ENCODE measurements at places on chromosomes 3 and 15. TPM values are rescaled to one million over a fixed set of nuclear protein-coding genes. Genes with fewer than 3 reads are reported as not detected.

DNA sequence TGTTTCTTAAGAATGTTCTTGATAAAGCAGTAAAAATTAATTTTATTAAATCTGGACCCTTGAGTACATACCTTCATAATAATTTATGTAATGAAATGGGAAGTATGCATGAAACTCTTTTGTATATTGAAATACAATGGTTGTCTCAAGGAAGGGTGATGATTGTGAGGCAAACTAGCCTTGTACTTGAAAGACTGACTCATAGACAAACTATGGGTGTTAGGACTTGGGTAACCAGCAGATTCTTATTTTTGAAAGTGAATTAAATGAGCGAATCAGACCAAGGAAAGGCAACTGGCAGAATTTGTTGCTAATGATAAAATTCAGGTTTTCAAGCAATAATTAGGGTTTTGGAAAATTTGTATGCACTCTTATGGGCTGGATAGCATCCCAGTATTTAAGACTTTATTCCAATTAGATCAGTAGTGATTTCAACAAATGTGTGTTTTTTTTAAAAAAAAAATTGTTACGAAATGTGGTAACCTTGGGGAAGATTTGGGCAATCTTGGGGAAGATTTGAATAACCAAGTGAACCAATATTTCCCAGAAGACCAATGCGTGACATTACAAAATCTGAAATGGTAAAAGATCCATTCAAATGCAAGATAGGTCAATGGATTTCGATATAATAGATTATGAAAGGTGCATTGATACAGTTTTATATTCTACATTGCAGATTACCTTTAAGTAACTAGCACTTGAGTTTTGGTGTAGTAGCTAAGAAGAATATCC is 42.0 kb downstream of the ATP2C1 start:
- no peaks in the 10 kb centered on the region for H3K4me1 ChIP-seq
- peaks cover 74% of the 10 kb centered on the region for H3K36me3 ChIP-seq
- no peak overlapping the region for H3K27ac ChIP-seq
- no peak for DNase-seq
- H3K27me3 ChIP-seq: no peaks in the 10 kb centered on the region
- no peak overlapping the region for H3K4me3 ChIP-seq

GRCh38 chr3:146469150-146470017 is at the start of gene PLSCR2:
Gene PLSCR2, minus strand, starts transcription at chr3:146469561. Its CDS starts 9,657 bp downstream, at chr3:146459904.
- H3K4me1 ChIP-seq: peaks cover 16% of the 10 kb centered on the region
- peak; percentile 75 for DNase-seq
- H3K27me3 ChIP-seq: peaks cover under 1% of the 10 kb centered on the region
- H3K4me3 ChIP-seq: peak within 1 kb of the TSS; percentile 83
- no peaks in the 10 kb centered on the region for H3K36me3 ChIP-seq
- H3K27ac ChIP-seq: peak within 1 kb of the TSS; percentile 81

- DNase-seq: no peak
- peaks cover 85% of the 10 kb centered on the region for H3K4me1 ChIP-seq
- H3K4me3 ChIP-seq: peak overlapping the region; percentile 30
- H3K27me3 ChIP-seq: no peaks in the 10 kb centered on the region
- peaks cover 63% of the 10 kb centered on the region for H3K36me3 ChIP-seq
These were observed 4.1 kb downstream of the CXCR6 start for GRCh38 chr3:45947361-45947760.

DNA sequence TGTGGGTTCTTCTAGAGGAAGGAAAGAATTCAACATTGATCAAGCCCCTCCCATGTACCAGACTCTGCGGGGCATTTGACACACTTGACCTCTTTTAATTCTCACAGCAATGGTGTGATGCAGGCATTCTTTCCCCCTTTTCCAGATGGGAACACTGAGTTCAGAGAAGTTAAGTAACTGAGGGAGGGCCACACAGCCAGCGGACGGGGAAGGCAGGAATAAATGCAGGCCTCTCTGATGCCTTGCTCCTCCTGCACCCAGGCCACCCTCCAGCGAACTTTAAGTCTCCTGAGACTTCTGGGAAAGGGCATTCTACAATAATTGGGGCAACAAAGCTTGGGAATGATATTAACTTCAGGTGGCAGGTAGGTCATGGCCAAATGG is 227.4 kb downstream of the UACA start:
- H3K27me3 ChIP-seq: no peaks in the 10 kb centered on the region
- peak overlapping the region; percentile 98 for H3K27ac ChIP-seq
- DNase-seq: no peak
- peak overlapping the region; percentile 88 for H3K4me3 ChIP-seq
- peaks cover 3% of the 10 kb centered on the region for H3K36me3 ChIP-seq
- peaks cover 65% of the 10 kb centered on the region for H3K4me1 ChIP-seq

DNA sequence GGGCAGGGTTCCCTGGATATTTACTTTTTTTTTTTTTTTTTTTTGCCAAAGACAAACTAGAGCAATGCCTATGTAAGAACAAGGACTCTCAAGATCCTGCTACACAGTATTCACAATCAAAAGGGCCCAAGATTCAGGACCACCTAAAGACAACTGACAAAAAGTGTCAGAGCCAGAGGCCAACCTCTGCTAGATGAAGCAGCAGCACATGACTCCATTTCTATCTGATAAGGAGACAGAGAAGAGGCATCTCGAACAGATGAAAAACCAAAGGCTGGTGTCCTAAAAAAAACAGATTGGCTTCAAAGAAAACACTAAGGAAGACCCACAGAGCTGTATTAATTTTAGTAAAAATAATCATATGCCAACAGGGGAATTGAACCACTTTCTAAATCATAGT is 20.0 kb downstream of the CMTM6 start:
- H3K27me3 ChIP-seq: no peaks in the 10 kb centered on the region
- H3K4me1 ChIP-seq: peaks cover 12% of the 10 kb centered on the region
- no peak overlapping the region for H3K4me3 ChIP-seq
- H3K27ac ChIP-seq: no peak overlapping the region

DNA sequence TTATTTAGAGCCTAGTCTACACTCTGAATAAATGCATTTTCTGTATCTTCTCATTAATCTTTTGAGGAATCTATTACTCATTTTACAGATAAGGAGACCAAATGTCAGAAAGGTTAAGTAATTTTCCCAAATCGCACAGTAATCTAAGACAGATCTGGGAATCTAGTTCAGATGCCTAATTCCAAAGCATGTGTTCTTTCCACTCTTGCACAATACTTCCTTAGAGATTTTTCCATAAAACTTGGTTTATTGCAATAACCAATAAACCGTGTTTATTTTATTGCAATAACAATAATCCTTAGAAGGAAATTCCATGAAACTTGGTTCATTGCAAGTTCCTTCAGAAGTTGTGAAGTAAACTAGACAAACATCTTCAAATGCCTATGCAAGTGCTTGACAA is 17.4 kb upstream of the COL8A1 start:
- H3K4me3 ChIP-seq: no peak overlapping the region
- DNase-seq: no peak

DNA sequence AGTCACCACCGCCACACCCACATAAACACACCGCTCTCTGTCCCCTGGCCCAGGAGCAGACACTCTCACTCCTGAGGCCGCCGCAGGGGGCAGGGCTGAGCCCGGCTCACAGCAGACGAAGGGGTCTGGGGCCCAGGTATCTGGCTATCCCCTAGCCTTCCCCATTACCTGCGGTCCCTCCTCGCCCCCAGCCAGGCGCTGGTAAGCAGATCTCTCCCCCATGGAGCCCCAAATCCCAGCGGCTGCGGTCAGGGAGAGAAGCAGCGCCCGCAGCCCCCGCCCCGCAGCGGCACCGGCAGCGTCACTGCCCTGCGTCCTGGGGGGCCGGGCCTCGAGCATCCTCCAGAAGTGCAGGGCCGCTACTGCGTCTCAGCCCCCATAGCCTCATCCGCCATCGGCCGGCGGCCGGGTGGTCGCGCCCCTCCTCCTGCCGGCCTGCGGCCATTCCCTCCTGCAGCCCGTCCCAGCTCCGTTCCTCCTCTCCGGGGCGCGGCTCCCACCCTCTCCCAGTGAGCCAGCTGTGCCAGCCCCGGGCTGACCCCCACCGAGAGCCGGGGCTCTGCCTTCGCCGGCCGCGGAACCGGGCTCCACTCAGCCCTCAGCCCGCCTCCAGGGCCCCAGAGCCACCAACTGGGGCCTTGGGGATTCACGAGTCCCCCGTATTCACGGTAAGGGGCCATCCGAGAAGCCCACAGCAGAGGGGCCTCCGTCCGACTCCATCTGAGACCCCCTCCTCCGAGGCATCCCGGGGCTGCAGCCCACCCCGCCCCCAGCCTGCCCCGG is 13.1 kb downstream of the TNK2 start:
- DNase-seq: peak; percentile 58
- peak overlapping the region; percentile 88 for H3K4me3 ChIP-seq
- peak overlapping the region; percentile 92 for H3K27ac ChIP-seq
- peaks cover 2% of the 10 kb centered on the region for H3K36me3 ChIP-seq
- H3K4me1 ChIP-seq: peaks cover 55% of the 10 kb centered on the region
- H3K27me3 ChIP-seq: no peaks in the 10 kb centered on the region

DNA sequence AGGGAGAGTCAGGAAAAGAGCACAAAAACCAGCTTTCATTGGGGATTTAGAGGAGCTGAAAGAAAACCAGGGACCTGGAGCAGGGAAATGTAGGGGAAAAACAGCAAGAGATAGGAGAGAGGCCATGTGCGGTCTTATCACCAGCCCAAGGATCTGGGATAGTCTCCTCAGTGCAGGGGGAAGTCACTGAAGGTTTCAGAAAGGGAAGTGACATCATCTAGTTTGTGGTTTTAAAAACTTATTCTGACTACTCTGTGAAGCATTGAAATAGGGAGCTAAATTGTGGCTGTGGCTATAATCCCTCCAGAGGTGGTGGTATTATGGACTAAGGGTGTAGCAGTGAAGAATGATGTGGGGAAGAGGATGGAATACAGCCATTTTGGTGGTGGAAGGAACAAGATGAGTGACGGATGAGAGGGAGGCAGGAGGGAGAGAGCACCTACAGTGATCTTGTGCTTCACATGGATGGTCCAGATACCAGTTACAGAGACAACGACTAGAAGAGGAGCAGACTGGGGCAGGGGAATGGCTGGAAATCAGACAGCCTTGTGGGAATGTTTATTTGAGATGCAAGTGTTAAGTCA is 72.7 kb downstream of the HMG20A start:
- H3K4me1 ChIP-seq: peaks cover 25% of the 10 kb centered on the region
- H3K36me3 ChIP-seq: peaks cover 2% of the 10 kb centered on the region
- H3K27me3 ChIP-seq: no peaks in the 10 kb centered on the region
- peak overlapping the region; percentile 11 for H3K27ac ChIP-seq

DNA sequence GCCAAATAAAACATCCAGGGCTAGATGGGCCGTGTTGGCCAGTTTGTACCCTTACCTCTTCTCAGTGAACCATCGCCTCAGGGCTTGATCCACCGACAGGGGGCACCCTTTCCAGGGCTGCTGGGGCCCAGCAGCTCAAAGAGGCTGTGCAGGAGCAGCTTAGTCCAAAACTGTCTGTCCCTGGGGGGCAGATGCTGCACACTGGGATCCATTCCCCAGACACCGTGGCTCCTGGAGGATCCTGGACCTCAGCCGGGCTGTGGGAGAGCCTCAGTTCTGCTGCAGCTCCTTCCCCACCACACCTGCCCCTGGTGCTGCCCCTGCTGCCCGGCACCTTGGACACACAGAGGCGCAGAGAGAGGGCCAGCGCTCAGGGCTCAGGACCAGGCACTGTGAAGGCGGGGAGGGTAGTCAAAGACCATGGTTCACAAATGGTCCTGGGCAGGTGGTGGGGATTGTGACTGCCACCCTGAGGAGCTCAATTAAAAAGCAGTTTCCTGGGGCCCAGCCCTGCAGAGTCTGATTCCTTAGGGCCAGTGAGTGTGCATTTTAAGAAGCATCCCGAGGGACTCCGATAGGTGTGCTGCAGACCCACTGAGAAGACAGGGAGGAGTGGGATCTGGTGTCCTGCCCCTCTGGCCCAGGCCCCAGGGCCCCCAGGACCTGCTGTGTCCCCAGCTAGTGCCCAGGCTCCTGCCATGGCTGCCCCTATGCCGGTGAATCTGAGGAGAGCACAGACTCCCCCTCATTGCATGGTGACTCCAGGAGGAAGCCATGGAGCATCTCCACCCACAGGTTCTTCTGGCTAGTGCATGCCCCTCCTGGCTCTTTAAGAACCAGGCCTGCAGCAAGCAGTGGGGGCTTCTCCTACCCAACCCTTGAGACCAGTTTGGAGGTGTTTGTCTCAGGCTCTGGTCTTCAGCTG is 86.5 kb upstream of the PRR20G start:
- peaks cover 2% of the 10 kb centered on the region for H3K27me3 ChIP-seq
- H3K27ac ChIP-seq: no peak overlapping the region
- H3K4me3 ChIP-seq: no peak overlapping the region
- no peak for DNase-seq
- H3K4me1 ChIP-seq: peaks cover 3% of the 10 kb centered on the region

GRCh38 chr15:85771781-85772445 is 22.8 kb downstream of the KLHL25 start:
- no peaks in the 10 kb centered on the region for H3K27me3 ChIP-seq
- H3K4me3 ChIP-seq: no peak overlapping the region
- no peak overlapping the region for H3K27ac ChIP-seq
- H3K36me3 ChIP-seq: peaks cover 8% of the 10 kb centered on the region

- no peak overlapping the region for H3K4me3 ChIP-seq
- no peak overlapping the region for H3K27ac ChIP-seq
- DNase-seq: no peak
- H3K27me3 ChIP-seq: peaks cover 7% of the 10 kb centered on the region
- no peaks in the 10 kb centered on the region for H3K4me1 ChIP-seq
These were observed 119.3 kb upstream of the SLC24A5 start for GRCh38 chr15:48001393-48002039.

DNA sequence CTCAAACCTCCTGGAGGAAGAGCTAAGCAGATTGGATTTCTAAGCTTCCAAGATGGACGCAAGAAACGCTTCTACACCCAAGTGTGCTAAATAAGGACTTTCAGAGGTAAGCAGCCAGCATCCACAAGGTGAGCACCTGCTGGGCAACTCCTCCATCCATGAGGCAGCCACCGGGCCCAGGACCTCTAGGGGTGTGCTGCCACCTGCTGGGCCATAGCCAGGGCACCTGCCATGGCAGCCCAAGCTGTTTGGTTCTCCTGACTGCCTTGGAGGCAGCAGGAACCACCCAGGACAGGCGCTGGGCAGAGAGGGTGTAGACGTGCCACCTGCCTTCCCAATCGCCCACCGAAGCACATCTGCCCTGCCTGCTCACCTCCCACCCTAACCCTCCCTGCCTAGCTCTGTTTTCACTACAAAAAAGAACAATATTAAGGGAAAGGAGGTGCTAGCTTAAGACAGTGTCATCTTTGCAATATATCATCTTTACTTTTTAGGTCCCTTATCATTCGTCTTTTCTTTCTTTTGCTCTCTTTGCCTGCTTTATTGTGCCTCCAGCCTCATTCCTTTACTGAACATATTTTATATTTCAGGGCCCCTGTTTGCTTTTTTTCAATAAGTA is 12.9 kb downstream of the C15orf62 start:
- no peak overlapping the region for H3K4me3 ChIP-seq
- no peaks in the 10 kb centered on the region for H3K27me3 ChIP-seq
- peaks cover 13% of the 10 kb centered on the region for H3K4me1 ChIP-seq
- no peak overlapping the region for H3K27ac ChIP-seq
- DNase-seq: peak; percentile 63
- peaks cover 18% of the 10 kb centered on the region for H3K36me3 ChIP-seq

HYKK gene
- total RNA-seq: 3.8 TPM

RFTN1 gene
- total RNA-seq: 61.8 TPM

VWA5B2 gene
- total RNA-seq: not detected

ENTPD3 gene
- total RNA-seq: not detected

ALDH1L1 gene
- not detected for total RNA-seq

All from naive thymus-derived CD8-positive, alpha-beta T cell (primary cell).